ENCODE measurements at places on chromosomes 4 and X.

- peak; percentile 49 for DNase-seq
Observed at GRCh38 chr4:53905941-53906377, 158.4 kb downstream of the CHIC2 start.

DNA sequence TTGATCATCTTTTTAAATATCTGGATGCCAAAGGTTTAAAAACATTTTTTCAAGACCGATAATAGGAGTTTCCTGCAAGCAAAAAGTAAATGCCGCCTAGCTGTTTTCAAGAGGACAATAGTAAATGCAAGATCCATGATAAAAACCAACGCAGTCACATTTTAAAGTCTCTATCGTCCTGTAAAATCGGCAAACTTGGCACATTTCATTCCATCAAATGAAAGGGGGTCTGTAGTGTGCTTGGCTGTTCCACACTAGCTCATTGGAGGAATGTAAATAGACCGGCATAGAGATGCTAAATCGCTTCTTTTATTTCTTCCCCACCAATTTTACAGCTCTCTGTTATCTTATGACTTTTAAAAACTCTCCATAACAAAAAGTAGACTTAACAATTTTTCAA is 202.2 kb downstream of the NLGN4X start:
- peak; percentile 29 for DNase-seq

GRCh38 chr4:102439812-102440211 is 61.3 kb upstream of the NFKB1 start:
- no peak for DNase-seq

DNA sequence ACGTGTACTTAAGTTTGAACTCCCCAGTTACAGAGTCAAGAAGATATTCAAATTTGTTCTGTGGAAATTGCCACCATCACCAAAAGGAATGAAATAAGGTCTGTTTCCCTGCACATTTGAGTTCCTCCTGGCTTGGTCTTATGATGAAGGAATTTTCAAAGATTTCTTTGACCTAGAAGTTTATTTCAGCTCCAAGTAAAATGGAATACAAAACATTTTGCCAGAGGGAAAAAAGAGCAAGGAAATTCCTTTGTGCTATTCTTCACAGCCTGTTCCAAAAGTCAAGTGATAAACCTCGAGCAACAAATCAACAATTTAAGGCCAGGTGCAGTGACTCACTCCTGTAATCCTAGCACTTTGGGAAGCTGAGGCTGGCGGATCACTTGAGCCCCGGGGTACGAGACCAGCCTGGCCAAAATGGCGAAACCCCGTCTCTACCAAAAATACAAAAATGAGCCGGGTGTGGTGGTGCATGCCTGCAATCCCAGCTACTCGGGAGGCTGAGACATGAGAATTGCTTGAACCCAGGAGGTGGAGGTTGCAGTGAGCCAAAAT is 3.4 kb downstream of the NKRF start:
- DNase-seq, result peak; percentile 27

- DNase-seq, result no peak
Observed at GRCh38 chrX:132266583-132267355, 47.5 kb upstream of the RAP2C start.

GRCh38 chr4:108607079-108607815 is 13.1 kb upstream of the RPL34 start:
- no peak for DNase-seq

GRCh38 chr4:25424539-25425228 is 47.6 kb downstream of the ANAPC4 start:
- no peak for DNase-seq

GRCh38 chr4:2650276-2650675 is 105.9 kb downstream of the TNIP2 start:
- no peak for DNase-seq

DNA sequence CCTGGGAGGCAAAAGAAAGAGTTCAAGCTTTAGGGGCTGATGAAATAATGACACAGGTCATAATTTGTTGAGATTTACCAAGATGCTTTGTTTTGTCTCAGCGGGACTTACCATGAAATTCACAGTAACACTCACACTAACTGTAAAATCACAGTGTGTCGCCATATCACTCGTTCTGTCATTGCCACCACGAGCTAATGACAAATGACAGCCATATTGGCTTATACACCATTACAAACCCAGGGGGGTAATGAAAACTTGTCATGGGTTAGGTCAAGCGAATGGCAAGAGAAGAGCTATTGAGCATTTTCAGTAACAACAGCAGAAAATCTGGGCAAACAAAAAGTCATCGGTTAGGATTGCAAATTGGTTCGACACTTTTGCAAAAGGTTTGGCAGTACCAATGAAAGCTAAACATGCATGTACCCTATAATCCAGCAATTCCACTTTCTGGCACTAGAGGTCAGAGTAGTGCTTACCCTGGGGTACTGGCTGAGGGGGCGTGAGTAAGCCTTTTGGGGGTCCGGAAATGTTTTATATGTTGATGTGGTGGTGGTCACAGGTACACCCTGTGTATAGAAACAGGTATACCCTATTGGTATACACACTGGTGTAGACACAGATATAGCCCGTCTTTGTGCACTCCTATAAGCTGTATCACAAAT is 83.9 kb upstream of the RAI2 start:
- peak; percentile 57 for DNase-seq

GRCh38 chrX:130211415-130212186 is 39.8 kb downstream of the RAB33A start:
- no peak for DNase-seq

DNA sequence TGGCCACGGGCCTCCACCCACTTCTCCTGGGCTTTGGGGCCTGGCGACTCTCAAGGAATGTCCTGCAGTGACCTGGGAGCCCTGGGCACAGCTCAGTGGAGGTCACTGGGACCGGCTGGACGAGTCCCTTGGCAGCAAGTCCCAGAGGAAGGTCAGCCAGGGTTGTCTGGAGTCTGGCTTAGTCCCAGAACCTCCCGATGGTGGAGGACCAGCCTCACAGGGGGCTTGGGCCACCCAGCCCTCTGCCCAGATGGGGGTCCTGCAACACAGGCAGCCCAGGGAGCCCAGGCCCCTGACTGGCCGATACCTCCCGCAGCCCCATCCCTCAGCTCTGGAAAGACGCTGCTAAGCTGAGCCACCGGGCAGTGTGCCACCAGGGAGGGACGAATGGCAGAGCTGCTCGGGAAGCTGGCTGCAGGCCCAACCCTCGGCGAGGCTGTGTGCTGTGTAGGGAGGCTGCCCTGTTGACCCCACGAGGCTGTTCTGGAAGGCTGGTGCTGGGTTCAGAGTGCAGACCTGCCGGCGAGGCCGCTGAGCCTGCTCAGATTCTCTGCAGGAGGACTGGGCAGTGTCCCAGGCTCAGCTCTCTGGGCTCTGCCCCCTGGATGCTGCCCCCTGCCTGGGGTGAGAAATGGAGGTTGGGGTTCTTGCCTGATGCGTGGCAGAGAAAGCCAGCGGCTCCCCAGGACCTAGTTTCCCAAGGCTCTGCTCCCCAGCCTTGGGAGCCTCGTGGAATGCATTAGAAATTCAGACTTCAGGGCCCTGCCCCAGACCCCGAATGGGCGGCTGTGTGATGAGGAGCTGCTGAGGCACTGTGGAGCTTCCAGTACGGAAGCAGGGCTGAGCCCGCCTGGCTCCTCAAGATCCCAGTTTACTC is 61.7 kb downstream of the ADRA2C start:
- DNase-seq, result no peak

DNA sequence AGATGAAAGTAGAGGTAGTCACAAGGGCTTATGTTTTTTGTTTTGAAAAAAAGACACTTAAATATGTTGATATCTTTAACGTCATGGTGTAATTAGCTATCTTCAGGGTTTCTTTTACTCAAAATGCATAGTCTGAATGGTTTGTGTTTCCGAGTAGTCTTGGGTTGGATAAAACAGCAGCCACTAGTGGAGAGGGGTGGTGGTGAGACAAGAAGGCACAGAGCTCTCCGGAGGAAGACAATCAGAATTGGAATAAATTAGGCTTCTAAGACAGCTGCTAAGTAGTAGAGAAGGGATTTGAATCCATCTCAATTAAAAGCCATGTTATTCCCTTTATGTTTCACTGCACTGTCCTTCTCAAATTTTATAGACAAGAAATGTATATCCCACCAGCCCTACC is 240.4 kb upstream of the VEGFC start:
- DNase-seq, result no peak

- DNase-seq, result no peak
Observed at GRCh38 chrX:34886011-34886410, 56.6 kb upstream of the FAM47B start.

GRCh38 chrX:989959-990510 is 222.4 kb downstream of the CRLF2 start:
- DNase-seq, result no peak

- no peak for DNase-seq
Observed at GRCh38 chrX:22952010-22952409, 47.8 kb upstream of the DDX53 start.

- no peak for DNase-seq
Observed at GRCh38 chrX:32867781-32868523, 343.4 kb downstream of the DMD start.

DNA sequence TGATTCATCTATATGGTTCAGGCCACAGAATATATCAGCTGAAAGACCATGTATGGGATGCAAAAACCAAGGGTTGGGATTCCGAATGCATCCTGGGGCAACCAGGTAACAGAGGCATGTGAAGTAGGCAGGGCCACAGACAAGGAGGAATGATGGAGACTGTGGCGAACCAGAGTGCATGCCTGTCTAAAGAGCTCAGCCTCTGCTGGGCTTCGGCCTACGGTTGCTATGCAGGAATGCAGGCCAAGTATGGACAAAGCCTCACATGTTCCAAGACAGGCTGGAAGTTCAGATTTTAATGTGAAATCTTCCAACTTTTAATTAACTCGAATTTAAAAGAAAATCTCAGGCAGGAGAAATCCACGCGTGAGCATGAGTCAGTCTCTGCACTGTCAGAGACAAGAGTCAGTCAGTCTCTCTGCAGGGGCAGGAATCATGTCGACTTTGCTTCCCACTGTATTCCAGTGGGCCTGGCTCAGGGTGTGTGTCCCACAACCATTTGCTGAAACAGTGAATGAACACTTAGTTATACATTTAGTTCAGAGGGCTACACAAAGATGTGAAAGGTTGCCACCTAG is 344.4 kb downstream of the UNC5C start:
- no peak for DNase-seq

GRCh38 chr4:34280131-34280530 is 1964.2 kb downstream of the ARAP2 start:
- no peak for DNase-seq

- no peak for DNase-seq
Observed at GRCh38 chrX:97751735-97752134, 868.0 kb downstream of the RPA4 start.

DNA sequence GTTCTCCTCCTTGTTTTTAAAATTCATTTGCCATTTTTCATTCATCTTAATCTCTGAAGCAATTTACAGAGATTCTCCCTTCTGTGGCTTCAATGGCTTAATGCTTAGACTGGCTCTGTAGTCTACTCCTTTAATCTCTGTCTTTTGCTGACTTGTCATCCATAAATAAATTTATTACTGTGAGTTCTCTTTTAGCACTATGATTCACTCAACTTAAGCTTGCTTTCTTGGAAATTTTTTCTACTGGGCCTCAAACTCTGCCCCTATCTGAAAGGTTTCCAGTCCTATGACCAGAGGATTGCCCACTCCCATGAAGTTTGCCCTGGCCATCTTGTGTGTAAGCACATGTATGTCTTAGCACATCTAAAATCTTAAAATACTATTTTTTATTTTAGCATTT is 251.1 kb downstream of the DCLK2 start:
- no peak for DNase-seq

DNA sequence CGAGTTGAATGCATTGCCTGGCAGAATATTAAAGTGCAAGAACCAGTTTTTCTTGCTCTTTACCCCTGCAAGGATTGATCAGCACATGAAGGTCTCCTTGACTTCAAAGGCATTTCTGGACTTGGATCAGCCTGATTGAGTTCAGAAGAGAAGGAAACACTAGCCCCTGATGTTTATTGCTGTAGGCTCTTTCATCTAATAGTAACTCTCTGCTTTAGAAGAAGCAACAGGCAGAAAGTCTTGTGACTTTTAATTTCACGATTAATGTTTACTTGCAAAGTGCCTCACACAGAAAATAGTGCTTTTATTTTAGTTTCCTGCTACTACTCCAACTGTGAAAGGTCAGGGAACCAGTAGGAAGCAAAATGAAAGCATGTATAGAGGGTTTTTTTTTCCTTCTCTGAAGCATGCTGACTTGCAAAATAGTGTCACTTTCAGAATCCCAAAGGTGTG is 69.1 kb downstream of the PCDH7 start:
- DNase-seq, result no peak

- DNase-seq, result no peak
Observed at GRCh38 chrX:118553042-118553710, 57.6 kb downstream of the DOCK11 start.

- peak; percentile 28 for DNase-seq
Observed at GRCh38 chr4:6471307-6472007, 957 bp downstream of the PPP2R2C start.

- DNase-seq, result peak; percentile 31
Observed at GRCh38 chr4:88276952-88277710, 7.2 kb downstream of the PPM1K start.

DNA sequence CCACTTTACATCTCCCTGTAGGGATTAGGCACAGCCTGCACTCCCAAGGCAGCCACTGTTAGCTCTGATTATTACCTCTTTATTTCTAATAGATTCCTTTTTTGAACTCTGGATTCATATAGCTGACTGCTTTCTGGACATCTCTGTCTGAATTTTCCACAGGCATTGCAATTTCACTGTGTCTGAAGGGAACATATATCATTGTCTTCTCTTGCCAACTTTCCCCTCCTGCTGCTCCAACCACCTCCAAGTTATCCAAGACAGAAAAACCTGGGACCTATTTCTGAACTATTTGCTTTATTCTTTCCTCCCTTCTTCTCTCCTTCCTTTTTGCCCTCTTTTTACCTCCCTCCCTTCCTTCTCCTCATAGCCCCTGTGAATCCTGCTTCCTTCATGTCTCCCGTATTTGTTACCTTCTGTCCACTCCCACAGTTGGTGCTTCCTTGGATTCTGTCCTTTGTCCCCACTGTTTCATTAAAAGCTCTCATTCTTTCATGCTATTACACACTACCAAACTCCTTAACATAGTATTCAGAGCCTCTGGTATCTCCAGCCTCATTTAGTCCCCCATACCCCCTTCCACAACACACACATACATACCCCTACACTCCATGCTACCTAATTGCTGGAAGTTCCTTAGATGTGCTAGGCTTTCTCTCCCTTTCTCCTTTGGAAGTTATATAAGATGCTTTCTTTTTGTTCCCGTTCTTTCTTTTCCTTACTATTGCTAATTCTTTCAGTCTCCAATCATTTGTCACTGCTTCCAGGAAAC is 34.7 kb downstream of the FGF2 start:
- no peak for DNase-seq

DNA sequence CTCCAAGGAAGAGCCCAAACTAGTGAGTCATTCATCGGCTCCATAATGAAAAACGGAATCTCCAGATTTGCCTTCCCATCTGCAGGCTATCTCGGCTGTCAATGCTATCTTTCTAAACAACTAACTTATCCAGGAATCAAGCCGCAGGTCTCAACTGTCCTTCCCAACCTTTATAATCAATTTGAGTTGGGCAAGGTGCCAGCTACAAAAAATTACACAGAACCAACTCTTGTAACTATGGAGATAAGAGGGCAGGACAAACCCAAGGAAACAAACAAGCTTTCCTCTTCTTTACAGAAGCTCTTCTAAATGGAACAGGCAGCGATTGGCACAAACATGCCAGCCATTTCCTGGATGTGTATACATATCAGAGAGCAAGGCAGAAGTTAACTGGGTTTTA is 61.2 kb upstream of the RAI2 start:
- no peak for DNase-seq

- no peak for DNase-seq
Observed at GRCh38 chr4:75781305-75781704, 56.9 kb downstream of the USO1 start.

- no peak for DNase-seq
Observed at GRCh38 chr4:24763631-24764297, 31.6 kb upstream of the SOD3 start.

All from HAP-1 (cell line).